Left cardiac atrium (tissue), 4 donors: ENCODE measurements at places on chromosomes 2 and 18.

GRCh38 chr2:177551989-177552421, 159.4 kb downstream of the AGPS start:
- peak; percentile 39 for DNase-seq

- DNase-seq, result no peak
These were observed 71.2 kb downstream of the MREG start for GRCh38 chr2:215942194-215942593.

GRCh38 chr18:267380-267687, 513 bp downstream of the THOC1 start:
- no peak for DNase-seq

GRCh38 chr2:223442847-223443246, 159.3 kb downstream of the SCG2 start:
- no peak for DNase-seq

- no peak for DNase-seq
These were observed 27.3 kb upstream of the KCNG2 start for GRCh38 chr18:79770501-79770815.

- DNase-seq, result no peak
These were observed 27.5 kb downstream of the ARL4C start for GRCh38 chr2:234469251-234469845.

DNA sequence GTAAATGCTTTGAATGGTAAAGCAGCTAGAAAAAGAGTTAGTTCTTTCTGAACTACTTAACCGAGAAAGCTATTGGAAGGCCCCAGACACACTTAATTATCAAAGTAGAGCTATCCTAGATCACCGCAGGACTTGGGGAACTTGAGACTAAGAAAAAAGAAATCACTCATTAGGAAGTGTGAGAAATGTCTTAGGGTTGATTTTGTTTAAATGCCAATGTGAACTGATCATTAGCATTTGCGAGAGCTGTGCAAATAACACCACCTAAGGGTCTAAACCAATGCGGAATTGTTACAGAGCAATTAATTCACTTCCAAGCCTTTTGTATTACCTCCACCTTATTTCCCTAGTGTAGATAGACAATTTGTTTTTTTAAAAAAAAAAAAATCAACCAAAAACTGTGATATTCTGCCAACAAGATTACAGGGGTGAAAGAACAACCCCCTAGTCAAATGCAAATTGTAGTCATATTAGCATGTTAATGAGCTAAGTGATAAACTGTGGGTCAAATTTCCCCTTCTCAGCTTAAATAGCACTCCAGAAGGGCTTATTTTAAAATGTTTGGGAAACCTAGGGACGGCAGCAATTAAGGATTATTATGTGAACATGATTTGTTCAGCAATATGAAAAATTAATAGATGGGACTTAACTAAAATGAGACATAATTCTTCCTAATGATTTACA, 246.2 kb upstream of the STON1 start:
- no peak for DNase-seq

GRCh38 chr2:86185517-86186212, 9.6 kb downstream of the IMMT start:
- DNase-seq, result no peak
